ENCODE measurements at places on chromosomes 11 and 22.

GRCh38 chr11:130624971-130625544, 176.6 kb downstream of the ADAMTS15 start:
- H3K4me3 ChIP-seq, result no peak overlapping the region
- DNase-seq, result no peak
- H3K27ac ChIP-seq, result no peak overlapping the region

DNA sequence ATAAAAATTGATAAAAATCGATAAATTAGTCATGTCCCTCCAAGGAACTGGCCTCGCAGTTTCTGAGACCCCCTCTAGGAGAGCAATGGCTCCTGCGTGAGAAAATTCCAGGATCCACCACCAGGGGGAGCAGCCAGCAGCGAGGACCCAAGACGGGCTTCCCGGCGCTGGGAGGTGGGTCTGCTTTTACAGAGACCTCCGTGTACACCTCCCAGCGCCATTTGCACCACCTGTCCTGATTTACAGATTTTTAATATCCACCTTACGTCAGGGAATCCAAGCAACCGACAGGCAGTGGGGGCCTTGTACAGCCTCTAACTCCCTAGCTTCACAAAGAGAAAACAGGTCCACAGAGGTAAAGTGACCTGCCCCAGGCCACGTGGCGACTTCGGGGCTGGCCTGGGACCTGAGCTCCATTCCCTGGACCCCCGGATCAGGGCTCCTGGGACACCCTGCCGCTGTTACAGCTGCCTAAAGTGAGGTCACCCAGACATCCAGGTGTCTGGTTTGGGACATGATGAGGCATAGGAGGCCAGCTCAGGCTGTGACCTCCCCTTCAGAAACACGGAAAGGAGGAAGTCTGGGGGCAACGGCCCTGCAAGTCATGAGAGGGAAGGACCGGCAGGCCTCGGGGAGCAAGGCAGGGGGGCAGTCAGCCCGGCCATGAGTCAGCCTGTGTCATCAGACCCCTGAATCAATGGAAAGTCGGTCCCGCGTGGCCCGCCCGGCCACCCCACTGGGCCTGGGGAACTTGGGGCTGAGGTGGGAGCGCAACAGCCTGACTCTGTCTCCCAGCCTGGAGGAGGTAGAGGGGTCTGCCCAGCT, 3.5 kb downstream of the OSM start:
- H3K27ac ChIP-seq, result no peak overlapping the region
- no peaks in the 10 kb centered on the region for H3K27me3 ChIP-seq
- peaks cover 8% of the 10 kb centered on the region for H3K4me1 ChIP-seq
- H3K36me3 ChIP-seq, result no peaks in the 10 kb centered on the region
- DNase-seq, result peak; percentile 64
- H3K4me3 ChIP-seq, result no peak overlapping the region

GRCh38 chr11:68542617-68543016, 82.1 kb downstream of the PPP6R3 start:
- H3K27ac ChIP-seq, result peak overlapping the region; percentile 45
- no peak overlapping the region for H3K4me3 ChIP-seq
- peaks cover 81% of the 10 kb centered on the region for H3K36me3 ChIP-seq
- DNase-seq, result peak; percentile 83

GRCh38 chr11:118338637-118339061, 3.9 kb downstream of the CD3D start:
- H3K36me3 ChIP-seq, result no peaks in the 10 kb centered on the region
- H3K4me1 ChIP-seq, result no peaks in the 10 kb centered on the region
- no peak for DNase-seq
- no peaks in the 10 kb centered on the region for H3K27me3 ChIP-seq
- H3K4me3 ChIP-seq, result no peak overlapping the region

DNA sequence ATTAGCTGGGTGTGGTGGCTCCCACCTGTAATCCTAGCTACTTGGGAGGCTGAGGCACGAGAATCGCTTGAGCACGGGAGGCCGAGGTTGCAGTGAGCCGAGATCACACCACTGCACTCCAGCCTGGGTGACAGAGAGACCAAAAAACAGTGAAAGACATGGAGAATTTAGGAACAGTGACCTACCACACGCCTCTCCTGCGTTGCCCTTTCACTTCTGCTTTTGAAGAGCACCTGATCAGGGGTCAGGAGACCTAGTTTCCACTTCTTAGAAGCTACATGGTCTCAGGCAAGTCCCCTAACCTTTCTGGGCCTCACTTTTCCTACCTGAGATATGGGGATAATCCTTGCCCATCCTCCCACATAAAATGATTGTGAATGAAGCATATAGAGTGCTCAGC, 12.2 kb downstream of the SLC35C1 start:
- H3K27me3 ChIP-seq, result no peaks in the 10 kb centered on the region
- no peak for DNase-seq
- peaks cover 5% of the 10 kb centered on the region for H3K36me3 ChIP-seq
- no peak overlapping the region for H3K27ac ChIP-seq
- H3K4me1 ChIP-seq, result no peaks in the 10 kb centered on the region

GRCh38 chr22:40312050-40312449, 34.2 kb upstream of the ADSL start:
- H3K27me3 ChIP-seq, result no peaks in the 10 kb centered on the region
- H3K4me1 ChIP-seq, result peaks cover 34% of the 10 kb centered on the region
- no peak overlapping the region for H3K4me3 ChIP-seq

DNA sequence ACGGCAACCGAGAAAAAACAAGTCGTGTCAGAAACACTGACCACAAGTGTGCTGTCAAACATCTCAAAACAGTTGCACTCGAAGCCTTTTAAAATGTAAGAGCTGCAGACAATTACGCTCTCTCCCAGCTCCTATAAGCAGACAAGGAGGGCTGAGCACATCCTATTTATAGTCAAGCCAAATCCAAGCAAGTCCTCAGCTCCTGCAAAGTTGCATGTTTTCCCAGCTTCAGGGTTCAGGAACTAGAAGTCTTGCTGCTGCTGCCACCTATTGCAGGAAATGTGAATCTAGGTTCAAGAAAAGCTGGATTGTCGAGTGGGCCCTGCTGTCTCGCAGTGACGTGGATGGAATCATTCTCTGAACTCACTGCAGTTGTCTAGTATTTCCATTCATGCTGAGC, 15.5 kb downstream of the EFCAB6 start:
- H3K36me3 ChIP-seq, result no peaks in the 10 kb centered on the region
- H3K4me3 ChIP-seq, result no peak overlapping the region
- H3K4me1 ChIP-seq, result peaks cover 10% of the 10 kb centered on the region

DNA sequence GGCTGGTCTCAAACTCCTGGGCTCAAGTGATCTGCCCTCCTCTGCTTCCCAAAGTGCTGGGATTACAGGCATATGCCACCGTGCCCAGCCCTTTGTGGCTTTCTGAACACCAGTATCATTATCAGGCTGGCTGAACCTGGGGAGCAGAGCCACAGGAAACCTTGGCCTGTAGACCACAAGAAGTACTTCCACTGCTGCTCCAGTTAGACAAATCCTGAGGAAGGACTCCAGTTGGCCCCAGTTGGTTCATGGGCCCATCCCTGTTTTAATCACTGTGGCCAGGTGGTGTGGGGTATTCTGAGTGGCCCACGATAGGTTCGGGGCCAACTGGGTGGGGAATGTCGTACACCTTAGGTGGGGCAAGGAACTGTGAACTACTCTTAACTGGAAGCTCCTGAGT, 5.5 kb upstream of the DUSP18 start:
- H3K27ac ChIP-seq, result no peak overlapping the region
- H3K4me3 ChIP-seq, result no peak overlapping the region
- H3K36me3 ChIP-seq, result no peaks in the 10 kb centered on the region
- no peak for DNase-seq
- H3K4me1 ChIP-seq, result peaks cover 2% of the 10 kb centered on the region
- no peaks in the 10 kb centered on the region for H3K27me3 ChIP-seq

GRCh38 chr11:121754598-121754997, 301.8 kb upstream of the SORL1-AS1 start:
- no peak for DNase-seq
- H3K27ac ChIP-seq, result no peak overlapping the region
- no peak overlapping the region for H3K4me3 ChIP-seq
- H3K36me3 ChIP-seq, result no peaks in the 10 kb centered on the region
- H3K4me1 ChIP-seq, result no peaks in the 10 kb centered on the region

DNA sequence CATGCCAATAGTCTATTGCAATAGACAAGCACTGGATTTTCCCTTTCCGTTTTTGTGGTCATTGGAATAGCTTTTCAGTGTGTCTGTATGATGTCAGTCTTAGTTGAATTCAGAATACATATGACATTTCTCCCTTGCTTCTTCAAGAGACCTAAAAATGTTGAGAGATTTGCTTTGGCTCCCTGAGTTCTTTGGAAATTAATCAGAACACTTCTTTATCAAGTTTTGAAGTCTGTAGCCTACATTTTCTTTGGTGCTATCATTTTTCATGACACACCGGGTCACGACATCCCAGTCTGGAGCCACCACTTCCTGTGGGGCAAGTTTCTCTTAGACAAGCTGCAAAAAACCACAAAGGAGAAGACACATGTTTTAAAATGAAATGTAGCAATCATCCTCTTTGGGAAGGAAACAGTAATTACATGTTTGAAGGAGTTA, 847.1 kb downstream of the OPCML start:
- no peaks in the 10 kb centered on the region for H3K4me1 ChIP-seq
- H3K36me3 ChIP-seq, result no peaks in the 10 kb centered on the region
- DNase-seq, result no peak
- no peaks in the 10 kb centered on the region for H3K27me3 ChIP-seq

DNA sequence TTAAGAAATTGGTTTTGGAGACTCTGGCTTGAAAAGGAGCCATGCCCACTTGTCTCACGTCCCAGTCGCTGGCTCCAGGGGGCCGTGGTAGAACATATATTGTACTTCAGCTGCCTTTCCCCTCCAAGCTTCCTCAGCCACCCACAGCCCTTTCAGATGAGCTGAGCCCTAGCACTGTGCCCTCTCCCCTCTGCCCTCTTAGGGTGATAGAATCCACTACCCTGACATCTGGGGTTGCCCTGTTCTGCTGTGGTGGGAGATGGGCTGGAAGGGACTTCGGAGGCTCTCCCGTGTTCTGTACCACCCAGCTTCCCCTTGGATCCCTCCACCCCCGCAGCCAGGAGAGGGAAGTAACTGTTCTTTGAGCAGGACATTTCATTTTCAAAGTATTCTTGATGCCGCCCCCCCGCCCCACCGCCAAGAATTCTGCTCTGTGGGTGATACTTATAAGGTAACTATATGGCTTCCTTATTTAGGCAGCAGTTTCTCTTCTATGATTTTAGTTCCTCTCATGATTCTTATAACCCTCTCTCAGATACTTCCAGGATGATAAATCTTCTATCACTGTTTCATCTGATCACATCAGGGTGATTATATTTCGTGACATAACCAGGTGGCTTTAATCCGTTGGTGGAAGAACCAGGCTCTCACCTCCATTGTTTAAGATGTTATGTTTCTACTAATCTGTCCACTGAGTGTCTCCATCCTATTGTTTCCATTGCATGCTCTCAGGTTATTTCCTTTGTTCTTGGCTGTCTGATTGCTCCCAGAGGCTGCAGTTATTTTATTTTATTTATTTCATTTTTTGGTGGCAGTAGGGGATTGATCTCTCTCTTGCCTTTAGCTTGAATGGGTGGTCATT, 24.1 kb downstream of the ZBTB16 start:
- no peak overlapping the region for H3K4me3 ChIP-seq
- H3K27me3 ChIP-seq, result 0 out of 2 replicates have a peak, but pooled peaks cover 5% of the 10 kb centered on the region
- no peaks in the 10 kb centered on the region for H3K36me3 ChIP-seq
- DNase-seq, result no peak
- no peak overlapping the region for H3K27ac ChIP-seq

DNA sequence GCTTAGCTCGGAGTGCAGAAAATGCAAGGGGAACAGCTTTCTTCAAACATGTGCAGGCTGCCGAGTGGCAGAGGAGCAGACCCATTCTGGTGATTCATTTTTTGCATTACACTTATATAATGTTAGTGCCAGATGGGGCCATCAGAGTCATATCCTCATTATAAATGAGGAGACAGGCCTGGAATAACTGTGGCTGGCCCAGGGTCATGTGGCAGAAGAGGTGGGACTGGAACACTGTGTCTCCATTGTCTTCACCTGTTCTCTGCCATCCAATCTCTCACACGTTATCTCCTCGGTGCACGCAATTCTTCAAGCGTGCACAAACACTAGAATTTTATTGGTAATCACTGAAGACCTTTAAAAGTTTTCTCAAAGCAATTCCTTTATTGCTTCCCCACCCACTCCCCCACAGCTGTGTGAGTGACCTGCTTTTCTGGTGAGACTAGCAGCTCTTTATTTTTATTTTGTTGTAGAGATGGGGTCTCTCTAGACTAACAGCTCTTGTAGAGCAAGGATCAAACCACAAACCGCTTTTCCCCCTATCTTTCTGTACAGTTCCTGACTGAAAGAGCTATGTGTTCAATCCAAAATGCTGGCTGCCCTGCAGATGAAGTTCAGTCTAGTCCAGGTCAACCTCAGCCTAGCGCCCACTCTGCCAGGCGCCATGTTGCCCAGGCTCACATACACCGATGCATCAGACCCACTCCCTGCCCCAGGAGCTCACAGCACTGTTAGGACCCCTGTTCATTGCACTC, 75.3 kb downstream of the ST3GAL4 start:
- H3K36me3 ChIP-seq, result no peaks in the 10 kb centered on the region
- H3K27me3 ChIP-seq, result no peaks in the 10 kb centered on the region
- peak overlapping the region; percentile 90 for H3K27ac ChIP-seq
- H3K4me3 ChIP-seq, result no peak overlapping the region

DNA sequence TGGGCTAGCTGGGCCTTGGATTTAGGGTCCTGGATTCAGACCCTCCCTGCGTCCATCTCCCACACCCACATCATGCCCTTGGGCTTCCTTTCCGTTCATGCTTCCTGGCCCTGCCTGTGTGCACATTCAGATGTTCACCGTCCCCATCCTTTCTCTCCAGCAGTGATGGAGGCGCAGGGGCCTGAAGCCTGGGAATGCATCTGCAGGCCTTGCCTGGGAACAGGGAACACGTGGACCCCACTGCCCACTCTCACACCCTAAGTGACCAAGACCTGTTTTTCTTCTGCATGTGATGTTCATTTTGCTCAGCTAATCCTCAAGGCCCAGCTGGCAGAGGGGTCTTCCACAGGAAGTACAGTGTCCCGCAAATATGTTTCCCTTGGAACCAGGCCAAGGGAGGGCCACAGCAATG, 91.6 kb upstream of the PARVA start:
- DNase-seq, result no peak
- no peak overlapping the region for H3K4me3 ChIP-seq
- peak overlapping the region; percentile 97 for H3K27ac ChIP-seq
- no peaks in the 10 kb centered on the region for H3K27me3 ChIP-seq
- H3K36me3 ChIP-seq, result no peaks in the 10 kb centered on the region

- peak overlapping the region; percentile 98 for H3K27ac ChIP-seq
- H3K4me3 ChIP-seq, result no peak overlapping the region
Observed at GRCh38 chr11:61973476-61974162, 6.2 kb upstream of the FTH1 start.

DNA sequence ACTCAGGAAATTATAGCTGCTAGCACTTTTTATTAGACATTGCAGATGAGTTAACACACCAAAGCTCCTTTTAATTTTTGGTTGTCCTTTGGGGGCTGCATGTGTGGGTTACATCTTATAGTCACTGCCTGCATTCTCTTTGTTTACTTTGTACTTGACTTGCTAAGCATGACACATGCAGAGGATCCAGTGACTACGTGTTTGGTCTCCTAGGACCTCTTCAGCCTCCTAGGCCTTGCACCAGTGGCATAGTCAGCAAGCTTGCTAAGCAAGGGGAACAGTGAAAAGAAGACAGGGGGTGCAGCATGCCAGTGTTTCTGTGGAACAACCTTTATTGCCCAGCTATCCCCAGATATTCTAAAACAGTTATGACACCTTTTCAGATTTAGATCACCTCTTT, 108.2 kb downstream of the PAX6 start:
- H3K4me1 ChIP-seq, result no peaks in the 10 kb centered on the region
- H3K27ac ChIP-seq, result no peak overlapping the region
- no peak overlapping the region for H3K4me3 ChIP-seq
- no peaks in the 10 kb centered on the region for H3K27me3 ChIP-seq
